ENCODE measurements at places on chromosomes 3 and 15.

GRCh38 chr15:100863796-100864267 is 15.8 kb upstream of the ALDH1A3 start:
- peak; percentile 88 for DNase-seq

- DNase-seq = peak; percentile 68
Observed at GRCh38 chr15:74365598-74366445, 1.6 kb downstream of the CYP11A1 start.

DNA sequence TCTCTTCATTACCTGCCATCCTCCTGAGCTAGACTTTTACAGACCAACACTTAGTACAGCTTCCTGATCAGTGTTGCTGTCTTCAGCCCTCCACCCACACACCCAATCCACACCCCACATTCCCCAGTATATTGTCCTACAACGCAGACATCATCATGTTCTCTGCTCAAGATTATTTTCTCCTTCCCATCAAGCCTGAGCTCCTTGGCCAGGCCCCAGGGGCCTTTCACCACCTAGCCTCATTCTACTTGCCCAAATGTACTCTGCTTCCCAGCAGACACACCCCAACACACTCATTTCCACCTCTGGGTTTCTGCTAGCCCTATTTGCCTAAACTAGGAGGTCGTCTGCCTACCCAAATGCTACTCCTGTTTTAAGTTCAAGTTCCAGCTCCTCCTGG is 37.0 kb downstream of the DAPK2 start:
- DNase-seq = no peak

DNA sequence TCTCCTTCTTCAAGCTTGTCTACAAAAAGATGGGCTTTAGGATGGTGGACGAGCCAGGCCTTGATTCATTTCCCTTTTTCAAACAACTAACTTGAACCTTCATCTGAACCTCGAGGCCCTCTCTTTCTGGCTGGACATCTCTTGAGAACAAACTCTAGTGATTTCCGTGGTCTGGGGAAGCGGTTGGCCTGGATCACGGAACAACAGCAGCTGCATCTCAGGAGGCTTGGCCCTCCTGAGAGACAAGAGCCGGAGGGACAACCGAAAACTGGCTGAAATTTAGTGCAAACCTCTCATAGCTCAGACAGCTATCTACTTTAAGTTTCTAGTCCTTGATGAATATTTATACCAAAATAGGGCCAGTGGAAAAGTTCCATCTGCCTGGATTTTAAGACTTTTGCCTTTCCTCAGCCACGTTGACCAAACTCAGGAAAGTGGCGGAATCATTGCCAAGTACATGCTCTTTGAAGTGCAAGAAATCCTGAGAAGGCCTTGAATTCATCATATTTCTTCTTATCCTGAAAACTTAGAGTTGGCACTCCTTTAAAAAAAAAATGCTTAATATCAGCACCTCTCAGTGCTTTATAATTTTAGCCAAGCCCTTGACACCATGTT is 14.5 kb downstream of the LMCD1 start:
- no peak for DNase-seq

DNA sequence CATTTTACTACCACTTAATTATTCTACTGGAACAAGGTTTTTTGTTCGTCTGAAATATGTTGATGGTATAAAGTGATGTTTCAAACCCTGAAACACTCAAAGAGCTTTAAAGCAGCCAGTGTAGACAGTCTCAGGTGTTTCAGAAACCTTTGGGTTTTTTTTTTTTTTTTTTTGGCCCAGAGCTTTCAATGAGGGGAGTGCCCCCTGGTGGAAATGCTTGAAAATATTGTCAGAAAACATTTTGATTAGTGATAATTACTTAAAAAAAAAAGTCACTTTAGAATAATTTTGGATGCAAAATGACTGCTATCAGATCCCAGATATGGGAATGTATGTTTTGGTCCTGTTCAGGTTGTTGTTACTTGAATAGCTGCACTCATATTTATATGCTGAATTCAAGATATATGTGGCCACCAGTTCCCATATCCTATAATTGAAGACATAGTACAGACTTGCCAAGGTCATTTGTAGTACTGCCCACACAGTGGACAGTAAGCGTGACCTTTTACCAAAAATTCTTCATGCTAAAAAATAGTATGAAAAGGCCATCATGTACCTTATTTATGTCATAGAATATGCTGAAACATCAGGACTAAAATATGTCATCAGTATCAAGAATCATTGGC is 35.9 kb downstream of the SATB1 start:
- peak; percentile 12 for DNase-seq

DNA sequence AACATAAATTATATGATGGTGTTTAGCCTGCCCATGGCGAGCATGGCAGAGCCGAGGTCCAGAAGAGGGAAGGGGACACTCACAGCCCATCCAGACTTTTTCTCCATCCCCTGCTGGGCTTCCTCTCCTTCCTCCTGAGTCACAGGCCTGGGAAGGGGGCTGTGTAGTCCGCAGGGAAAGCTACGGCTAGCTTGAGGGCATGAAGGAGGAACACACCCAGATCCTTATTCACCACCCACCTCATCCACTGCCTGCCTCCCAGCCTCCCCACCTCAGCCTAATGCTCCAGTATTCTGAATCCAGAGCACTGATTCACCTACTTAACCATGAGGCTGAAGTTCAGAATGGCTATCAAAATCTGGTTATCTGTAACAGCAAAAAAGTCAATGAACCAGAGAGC is 97.8 kb downstream of the OXNAD1 start:
- peak; percentile 77 for DNase-seq

DNA sequence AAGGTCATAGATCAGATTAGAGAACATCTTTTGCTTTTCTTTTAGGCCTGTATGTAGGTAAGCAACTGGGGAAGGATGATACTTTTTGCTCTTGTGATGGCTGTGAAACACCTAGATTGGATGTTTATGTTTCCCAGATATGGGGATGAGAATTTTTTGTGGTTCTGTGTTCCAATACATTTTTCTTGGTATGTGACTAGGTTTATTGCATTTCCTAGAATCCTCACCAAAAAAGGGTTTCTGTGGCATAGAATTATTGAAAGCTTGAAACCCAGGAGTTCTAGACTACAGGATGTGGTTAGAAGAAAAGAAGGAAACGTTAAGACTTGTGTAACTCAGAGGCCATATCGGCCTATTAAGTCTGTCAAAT is 25.8 kb downstream of the OXNAD1 start:
- peak; percentile 53 for DNase-seq

GRCh38 chr3:191961529-191961928 is 500.6 kb downstream of the PYDC2 start:
- DNase-seq = no peak

DNA sequence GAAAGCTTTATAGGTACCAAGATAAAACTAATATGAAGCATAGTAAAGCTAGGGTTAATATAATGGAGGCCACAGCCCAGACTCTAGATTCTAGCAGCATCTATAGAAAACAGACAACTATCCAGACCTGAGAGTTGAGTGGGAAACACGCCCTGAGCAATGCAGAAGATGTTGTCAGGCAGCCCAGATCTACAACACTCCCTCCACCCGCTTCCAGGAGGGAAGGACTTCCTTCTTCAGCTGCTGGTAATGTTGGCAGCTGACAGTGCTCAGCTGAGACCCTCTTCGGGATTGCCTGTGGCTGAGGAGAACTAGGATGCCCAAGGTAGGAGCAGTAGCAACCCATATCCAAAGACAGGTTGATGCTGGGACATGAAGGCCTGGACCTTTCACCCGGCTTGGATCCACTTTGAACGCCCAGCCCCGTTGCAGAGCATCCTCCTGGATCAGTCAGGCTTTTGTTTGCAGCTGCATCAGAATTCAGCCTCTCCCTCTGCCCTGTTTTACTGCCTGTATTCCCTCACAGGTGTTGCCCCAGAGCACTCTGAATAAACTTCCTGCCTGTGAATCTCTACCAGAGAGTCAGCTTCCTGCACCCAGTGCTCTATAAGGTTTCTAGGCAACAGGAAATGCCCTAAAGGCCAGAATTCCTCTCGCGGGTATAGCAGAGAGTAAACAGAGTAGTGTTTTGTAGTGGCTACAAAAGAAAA is 174.7 kb upstream of the IL12A start:
- DNase-seq = peak; percentile 77

GRCh38 chr3:37171144-37171543 is 3.2 kb downstream of the LRRFIP2 start:
- no peak for DNase-seq

GRCh38 chr3:24496529-24497482 is 2.2 kb upstream of the THRB start:
- DNase-seq = peak; percentile 81

- DNase-seq = no peak
Observed at GRCh38 chr3:84165328-84165727, 793.5 kb upstream of the CADM2 start.

- peak; percentile 4 for DNase-seq
Observed at GRCh38 chr15:56241374-56242105, 2.1 kb downstream of the RFX7 start.

DNA sequence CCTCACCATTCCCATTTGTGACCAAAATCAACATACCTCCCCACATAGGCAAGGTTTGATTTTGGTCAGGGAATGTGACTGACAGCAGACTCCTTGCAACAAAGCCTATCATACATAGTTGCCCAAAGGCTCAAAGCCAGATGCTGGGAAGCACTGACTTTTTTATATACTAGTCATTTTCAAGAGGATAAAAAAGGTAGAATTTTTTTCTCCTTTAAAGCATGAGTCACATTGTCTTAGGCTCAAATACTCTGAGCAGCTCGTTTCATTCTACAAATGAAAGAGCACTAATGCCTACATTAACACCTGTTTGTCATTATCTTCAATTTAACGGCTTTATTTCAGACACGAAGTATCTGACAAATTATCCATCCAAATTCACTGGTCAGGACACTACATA is 36.2 kb downstream of the ICE2 start:
- DNase-seq = peak; percentile 55

DNA sequence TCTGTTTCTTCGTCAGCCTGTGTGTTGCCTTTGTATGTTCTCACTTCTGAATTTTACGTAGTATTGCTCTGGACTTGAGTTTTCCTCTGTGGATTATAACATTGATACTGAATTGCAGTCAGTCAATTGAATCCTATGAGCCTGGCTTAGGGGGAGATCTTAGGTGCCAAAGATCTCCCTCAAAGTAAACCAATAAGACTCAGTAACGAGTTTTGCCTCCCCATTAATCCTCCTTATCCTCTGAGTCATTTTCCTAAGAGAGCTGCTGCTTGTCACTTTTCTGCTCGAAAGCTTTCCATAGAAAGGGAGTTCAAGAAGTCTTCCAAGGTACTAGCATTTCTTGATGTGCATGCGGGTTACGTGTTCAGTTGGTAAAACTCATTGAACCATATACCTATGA is 126.4 kb downstream of the CHDH start:
- DNase-seq = no peak

DNA sequence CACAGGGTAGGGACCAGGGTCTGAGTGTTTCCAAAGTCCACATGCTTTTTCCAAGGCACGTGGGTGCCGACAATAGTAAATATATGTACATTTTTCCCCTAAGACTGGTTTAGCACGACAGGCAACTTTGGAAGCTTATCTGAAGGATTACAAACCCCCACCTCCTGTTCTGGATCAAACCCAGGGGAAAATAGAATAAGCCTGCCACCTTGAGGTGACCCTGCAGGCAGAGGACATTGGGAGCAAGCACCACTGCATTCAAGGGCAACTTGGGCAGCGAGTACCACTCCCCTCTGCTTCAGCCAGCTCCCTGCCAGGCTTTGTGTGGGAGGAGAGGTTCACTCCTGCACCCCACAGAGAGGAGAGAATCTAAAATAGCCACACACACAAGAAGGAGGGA is 44.8 kb downstream of the KBTBD12 start:
- DNase-seq = peak; percentile 38

DNA sequence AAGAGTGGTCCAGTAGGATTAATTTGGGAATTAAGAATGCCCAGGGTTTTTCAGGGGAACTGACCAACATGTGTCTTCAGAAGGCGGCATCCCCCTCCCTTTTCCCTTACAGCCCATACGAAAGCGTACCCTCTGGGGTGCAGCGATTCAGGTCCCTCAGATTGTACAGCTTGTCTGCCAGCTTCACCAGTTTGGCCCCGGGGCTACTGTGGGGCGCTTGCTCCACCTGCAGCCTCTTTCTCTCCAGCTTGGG is 848 bp downstream of the HDDC3 start:
- no peak for DNase-seq

DNA sequence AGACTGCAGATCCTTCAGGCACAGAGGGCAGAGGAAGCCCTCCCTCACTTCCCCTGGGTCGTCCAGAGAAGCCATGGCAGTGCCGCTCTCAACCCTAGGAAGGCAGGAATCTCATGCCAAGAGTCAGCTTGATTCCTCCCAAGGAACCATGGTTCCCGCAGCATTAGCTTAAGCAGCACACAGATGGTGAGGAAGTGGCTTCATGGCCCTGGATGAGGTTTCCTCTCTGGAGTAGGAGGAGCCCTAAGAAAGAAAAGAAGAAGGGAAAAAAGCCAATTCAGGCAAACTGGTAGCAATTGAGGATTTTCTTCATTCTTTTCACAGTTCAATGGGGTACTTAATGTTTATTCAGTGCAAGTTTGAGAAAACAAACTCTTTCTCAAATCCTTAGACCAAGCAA is 2.9 kb downstream of the RBSN start:
- no peak for DNase-seq

- peak; percentile 1 for DNase-seq
Observed at GRCh38 chr15:61659566-61660190, 400.6 kb downstream of the VPS13C start.

DNA sequence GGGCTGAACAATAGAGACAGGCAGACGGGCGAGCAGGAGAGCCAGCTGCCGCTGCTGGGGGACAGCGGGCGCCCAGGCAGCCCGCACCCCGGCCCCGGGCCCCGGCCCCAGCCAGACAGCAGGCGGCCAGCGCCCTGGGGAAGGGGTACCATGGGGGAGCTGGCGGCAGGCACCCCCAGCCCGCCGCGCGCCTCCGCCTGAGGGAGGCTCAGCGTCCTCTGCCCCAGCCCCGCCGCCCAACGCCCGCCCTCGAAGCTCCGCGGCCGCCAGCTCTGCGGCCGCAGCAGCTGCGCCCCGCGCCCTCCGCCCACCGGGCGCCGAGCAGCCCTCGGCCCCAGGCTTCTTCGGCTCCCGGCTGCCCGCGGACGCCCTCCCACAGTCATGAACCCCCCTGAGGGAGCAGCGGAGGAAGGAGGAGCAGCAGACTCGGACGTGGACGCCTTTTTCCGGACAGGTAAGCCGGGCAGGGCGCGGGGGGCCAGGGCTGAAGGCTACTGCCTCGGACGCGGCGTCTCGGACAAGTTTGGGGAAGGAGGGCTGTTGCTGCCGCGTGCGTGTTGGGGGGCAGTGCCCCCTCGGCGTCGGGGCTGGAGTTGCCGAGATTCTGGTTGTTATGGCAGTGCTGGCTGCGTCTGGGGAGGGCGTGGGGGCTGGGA is 41.6 kb upstream of the ROPN1 start:
- DNase-seq = peak; percentile 3

DNA sequence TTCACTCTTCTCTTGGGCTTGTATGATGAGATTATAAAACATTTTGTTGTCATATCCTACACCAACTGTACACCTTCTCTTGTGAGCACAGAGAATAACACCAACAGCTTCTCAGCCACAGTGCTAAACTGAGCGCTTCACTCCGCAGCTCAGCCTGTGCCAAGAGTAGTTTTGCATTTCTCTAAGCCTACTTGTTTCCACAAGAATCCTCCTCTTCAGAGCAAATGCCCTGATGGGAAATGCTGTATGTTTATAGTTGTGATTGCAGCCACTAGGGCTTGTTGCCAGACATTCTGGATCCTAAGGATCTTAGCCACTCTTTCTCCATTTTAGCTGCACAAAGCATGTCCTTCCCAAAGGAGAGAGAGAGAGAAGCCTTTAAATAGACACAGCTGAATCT is 138.8 kb upstream of the PLXND1 start:
- DNase-seq = peak; percentile 49
